Stimulated activated CD8-positive, alpha-beta memory T cell treated with anti-CD3 and anti-CD28 coated beads, Interleukin-2, amount 100 ng/mL, for 1 hour (primary cell): ENCODE measurements at places on chromosomes 13 and 19.

GRCh38 chr13:21176982-21177284, 475 bp downstream of the MRPL57 start:
- DNase-seq, result no peak

- DNase-seq, result no peak
Observed at GRCh38 chr19:6457958-6458694, 1.5 kb downstream of the SLC25A23 start.

- DNase-seq, result no peak
Observed at GRCh38 chr19:18701250-18701608, 17.7 kb downstream of the CRTC1 start.

GRCh38 chr19:46423188-46423587, 5.5 kb downstream of the PNMA8C start:
- DNase-seq, result no peak

DNA sequence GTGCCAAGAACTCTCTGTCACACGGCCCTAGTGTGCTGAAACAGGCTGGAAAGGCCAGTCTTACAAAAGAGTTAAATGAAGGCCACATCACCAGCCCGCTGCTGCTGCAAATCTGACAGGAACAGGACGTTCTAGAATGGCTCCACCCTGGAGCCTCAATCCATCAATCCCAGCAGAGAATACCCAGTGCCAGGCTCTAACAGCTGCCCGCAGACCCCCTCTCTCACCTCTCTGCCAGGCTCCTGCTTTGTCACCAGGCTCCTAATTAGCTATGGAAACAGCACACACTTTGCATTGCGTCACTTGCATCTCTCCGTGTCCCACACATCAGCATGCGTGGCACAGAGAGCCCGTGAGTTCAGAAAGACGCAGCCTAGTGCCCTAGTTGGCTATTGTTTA, 314.1 kb downstream of the FOXO1 start:
- no peak for DNase-seq

DNA sequence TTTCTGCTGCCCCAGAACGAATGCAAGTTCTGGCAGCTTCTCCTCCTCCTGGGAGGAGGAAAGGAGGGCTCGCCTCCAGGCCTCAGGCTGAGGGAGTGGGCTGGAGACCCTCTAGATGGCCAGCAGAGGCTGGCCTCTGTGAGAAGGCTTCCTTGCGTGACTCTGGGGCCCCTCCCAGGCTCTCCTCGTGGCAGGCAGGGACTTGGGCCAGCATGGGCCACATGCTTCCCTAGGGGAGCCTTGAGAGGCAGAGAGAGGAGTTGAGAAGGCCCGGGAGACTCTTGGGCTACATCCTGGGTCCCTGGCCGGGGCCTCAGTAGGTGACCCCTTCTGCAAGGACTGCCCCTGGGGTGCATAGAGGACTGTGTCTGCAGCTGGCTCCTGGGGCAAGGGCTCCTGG, 25.9 kb downstream of the LYL1 start:
- DNase-seq, result no peak

DNA sequence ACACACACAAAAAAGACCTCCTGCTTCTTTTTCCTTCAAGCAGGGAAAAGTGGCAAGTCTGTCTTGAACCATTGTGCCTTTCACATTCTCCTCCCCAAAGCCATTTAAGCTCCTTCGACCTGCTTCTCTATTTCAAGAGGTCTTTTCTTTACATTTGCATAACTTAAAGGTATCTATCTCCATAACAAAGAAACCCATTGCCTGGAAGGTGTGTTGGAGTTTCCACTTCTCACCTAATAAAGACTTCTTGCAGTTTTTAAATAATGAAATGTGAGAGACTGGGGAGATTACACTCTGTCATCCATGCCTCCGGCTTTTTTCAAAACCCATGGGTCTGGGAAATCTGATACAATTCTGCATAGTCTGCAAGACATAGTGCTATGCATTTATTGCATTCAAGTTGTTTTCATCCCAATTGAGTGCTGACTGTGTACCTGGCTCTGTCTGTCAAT, 41.8 kb upstream of the NBEA start:
- DNase-seq, result no peak

GRCh38 chr13:83499286-83499685, 383.0 kb downstream of the SLITRK1 start:
- DNase-seq, result no peak

DNA sequence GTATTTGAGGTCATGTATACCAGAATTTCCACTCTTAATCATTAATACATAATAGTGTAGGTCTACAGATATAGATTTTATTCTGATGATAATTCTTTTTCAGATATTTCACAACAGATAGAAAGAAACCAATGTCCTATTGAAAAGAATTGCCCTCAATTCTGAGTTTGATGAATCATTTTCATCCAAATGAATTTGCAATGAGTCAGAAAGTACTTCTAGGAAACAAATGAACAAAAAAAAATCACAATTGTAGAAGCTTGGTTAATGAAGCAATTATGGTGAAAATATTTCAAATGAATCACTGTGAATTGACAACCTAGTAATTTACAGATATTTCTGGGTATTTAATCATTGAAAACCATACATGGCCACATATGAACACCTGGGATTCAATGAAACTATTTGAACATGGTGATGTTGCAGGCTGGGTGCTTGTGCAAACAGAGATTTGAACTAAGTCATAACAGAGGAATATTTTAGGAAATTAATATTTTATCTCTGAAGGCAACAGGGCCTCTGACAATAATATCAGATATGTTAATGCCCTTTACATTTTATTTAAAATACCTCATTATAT, 360.9 kb downstream of the SLITRK5 start:
- no peak for DNase-seq

DNA sequence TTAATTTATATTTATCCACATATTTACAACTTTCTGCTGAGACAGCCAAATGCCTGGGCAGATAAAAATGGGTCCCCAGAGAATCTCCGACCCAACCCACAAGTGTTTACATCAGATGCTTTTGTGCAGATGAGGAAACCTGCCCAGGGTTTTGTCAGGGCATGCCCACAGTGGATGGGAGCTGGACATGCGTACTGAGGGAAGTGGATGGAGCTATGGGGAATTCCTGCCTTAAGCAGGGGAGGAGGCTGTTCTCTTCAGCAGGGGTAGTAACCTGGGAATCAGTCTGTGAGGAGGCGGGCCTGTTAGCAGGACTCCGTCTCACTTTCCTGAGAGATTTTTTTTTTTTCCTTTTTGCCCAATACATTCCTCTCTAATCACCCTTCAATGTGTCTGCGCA, 122.9 kb downstream of the RFC3 start:
- no peak for DNase-seq

- no peak for DNase-seq
Observed at GRCh38 chr13:52707375-52707774, 32.2 kb downstream of the CNMD start.
